ENCODE measurements at places on chromosomes 7 and 10.

GRCh38 chr10:28542728-28543127 is 9.8 kb downstream of the WAC start:
- DNase-seq = no peak

GRCh38 chr7:34327681-34328080 is 330.3 kb upstream of the NPSR1 start:
- DNase-seq = no peak

DNA sequence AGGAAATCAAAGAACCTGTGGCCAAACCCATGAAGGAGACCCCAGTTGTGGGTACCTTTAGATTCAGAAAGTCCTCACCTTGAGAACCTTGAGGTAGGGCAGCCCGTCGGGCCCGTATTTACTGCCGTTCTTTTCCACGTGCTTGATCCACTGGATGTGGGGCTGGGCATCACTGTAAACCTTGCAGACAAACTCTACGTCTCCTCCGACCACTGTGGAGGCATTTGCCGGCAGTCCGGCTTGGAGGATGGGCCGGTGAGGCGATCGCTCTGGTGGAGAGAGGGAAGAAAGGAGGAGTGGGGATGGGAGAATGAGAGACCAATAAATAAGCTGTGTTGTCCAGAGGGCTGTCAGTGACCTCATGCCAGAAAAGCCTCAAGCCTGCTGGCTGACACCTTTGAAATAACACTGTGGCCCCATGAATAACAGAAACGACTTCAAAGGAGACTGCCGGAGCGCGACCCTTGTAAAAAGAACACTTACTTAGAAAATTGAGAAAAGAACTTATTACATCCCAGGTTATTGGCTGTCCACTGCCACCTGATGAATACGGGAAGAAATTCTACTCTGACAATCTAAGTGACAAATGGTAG is 78.2 kb downstream of the FGFR2 start:
- DNase-seq = no peak

- DNase-seq = no peak
Measured at GRCh38 chr7:132059141-132059540, 502.7 kb upstream of the PODXL start.

DNA sequence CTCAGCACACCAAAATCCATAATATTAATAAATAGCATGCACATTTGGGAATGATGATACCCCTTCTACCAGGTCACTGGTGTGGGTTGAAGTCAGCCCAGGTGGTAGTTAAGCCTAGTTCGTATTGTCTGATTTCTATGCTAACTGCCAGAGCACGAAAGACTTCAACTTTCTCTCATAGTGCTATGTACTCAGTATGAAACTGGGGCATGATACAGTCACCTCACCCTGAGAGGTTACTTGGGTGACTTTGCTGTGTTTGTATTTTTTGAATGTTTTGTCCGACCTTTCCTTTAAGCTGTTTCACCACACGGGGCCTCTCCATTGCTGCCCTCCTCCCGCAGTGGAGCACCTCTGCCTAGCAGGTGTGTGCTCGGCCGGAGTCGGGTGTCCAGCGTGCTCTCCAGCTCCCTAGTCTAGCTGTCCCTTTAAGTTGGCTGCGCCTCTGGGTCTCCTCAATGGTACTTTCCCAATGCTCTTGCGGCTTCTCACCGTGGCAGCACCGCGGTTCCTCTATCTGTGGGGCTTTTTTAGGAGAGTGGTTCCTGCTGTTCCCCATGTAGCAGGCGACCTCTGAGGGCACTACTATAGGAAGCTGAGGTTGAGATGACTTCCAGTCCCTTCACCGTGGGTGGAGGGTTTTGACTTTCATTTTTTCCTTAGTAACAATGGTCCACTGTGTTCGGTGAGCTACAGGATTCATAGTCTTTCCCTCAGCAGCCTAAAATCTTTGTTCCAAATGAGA is 524.0 kb upstream of the PFKP start:
- DNase-seq = no peak

GRCh38 chr7:149689291-149689721 is 84.1 kb downstream of the ZNF467 start:
- no peak for DNase-seq

DNA sequence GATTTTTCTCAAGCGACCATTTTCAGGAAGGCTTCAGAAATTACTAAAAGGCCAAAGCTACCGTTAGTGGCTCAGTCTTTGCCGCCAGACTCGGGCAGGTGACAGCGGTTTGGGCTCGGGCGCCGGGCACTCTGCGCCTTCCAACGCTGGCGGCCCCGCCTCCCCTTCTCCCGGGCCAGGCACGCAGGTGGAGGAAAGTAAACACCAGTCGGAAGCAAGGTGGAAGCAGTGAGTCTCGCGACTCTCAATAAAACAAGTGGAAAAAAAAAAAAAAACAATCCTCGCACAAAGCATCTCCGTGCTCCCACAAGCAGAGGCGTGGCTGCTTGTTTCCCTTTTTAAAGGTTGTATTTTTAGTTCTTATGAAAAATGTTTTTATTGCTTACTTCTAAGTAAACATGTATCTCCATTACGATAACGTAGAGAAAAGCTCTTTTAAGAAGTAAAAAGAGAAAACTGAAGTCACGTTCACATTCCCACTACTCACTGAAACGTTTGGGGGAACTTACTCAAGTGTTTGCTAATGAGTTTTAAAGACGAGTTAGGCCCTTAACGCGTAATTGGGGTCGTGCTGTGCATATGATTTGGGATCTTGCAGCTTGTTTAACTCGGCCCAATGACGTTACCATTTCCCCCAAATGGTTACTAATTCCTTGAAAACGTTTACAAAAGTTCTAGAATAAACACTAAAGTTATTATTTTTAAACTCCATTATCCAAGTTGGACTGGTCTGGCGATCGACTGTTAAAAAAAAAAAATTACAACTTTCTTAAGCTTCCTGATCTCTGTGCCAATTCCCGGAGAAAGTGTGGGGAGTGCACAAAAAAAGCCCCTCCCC is 864 bp downstream of the CDCA7L start:
- DNase-seq = peak; percentile 60

- no peak for DNase-seq
Measured at GRCh38 chr7:151388430-151388829, 21.4 kb downstream of the WDR86 start.

Data from Caco-2 (cell line).